ENCODE measurements at places on chromosomes 2 and 18. TPM values are rescaled to one million over a fixed set of nuclear protein-coding genes. Genes with fewer than 3 reads are reported as not detected.

Gene IL18RAP
- total RNA-seq = 59.9 TPM

Gene DPP10
- 2.8 TPM for total RNA-seq

DNA sequence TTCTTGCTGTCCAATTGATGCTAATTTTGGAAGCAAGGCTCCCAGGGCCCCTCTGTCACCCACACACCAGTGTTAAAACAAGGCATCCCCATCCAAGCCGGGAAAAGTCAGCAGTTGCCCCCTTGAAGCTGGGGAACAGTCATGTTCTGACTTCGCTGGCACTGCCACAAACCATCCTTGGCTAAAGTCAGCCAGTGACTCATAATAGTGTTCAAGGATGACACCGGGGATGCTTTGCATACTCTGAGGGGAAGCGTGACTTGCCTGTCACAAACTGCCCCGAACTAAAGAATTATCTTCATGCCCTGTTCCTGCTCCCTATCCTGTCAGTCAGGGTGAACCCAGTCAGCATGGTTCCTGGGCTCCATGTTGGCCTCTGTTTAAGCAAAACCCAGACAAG lies 37.0 kb downstream of the TGFA start:
- DNase-seq = no peak

GRCh38 chr2:30683236-30683956 lies 123.8 kb downstream of the CAPN13 start:
- no peak for DNase-seq

- DNase-seq = no peak
Observed at GRCh38 chr2:45131587-45131986, 122.3 kb upstream of the SIX2 start.

DNA sequence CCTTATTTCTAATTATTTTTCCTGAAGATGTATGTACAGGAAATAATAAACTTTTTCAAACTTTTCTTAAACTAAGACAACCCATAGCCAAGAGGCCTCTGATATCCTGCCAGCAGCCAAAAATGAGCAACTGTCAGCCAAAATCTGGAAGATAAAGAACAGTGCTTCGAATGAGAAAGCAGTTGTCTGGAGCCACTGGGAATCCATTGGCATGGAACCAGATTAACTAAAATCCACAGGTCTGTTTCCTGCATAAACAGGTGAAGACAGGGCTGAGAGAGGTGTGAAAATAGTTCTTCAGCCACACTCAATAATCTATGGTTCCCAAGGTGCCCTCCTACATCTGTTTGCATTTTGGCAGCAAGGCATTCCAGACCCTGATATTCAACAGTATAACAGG lies 1076.7 kb upstream of the PIK3C3 start:
- DNase-seq = no peak

DNA sequence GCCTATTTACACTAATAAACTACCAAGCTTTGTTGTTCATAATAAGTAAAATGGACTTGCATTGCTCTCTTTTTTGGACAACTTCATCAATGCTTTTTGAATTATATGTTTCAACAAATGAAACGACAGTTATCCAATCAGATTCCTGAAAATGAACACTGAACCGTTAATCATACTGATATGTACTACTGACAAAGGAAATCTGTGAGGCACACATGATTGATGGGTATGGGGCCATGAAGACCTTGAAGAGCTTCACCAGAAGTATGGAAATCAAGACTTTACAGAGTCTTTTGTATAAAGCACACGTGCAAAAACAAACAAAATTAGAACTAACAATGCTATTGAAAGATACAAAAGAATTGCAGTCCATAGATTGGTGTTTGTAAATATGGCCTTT lies 51.2 kb downstream of the HNMT start:
- DNase-seq = no peak

All from omental fat pad (tissue), 4 donors.